ENCODE measurements at places on chromosomes 1 and 21.

DNA sequence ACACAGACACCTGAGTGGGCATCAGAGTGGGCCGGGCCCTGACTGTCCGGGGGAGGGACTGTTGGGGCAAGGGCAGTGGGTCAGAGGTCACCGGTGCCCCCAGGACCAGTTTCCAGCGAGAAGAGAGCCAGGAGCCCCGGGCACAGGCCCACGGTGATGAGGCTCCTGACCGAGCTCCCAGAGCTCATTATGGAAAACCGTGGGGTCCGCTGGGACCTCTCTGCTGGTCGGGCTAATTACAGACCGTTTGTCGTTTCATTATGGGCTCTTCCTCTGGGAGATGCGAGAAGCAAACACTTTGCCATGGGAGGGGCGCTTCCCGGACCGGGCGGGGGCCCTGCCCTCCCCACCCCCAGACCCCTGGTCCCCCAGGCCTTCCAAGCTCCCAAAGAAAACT lies 12.0 kb upstream of the TTLL10 start:
- DNase-seq = no peak

DNA sequence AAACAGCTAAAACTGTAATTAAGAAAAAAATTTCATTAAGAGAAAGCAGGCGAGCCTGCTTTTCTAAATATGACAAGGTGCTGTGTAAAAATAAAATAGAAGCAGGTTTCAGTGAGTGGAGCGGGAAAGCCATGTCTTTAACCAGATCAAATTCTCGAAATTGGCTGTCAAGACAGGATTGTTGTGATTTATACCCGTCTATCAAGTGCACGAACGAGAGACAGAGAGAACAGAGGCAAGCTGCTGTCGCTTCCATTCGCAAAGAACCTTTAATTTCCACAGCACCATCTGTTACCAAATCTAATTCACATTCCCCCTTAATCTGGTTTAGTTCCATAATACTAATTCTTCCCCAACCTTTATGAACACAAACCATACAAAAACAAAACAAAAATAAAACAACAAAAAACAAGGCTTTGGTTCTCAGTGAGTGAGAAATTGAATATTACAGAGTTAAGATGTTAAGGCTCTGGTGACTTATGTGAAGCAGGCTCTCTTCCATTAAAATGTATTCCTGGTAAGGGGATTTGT lies 35.0 kb downstream of the ESRRG start:
- no peak for DNase-seq

DNA sequence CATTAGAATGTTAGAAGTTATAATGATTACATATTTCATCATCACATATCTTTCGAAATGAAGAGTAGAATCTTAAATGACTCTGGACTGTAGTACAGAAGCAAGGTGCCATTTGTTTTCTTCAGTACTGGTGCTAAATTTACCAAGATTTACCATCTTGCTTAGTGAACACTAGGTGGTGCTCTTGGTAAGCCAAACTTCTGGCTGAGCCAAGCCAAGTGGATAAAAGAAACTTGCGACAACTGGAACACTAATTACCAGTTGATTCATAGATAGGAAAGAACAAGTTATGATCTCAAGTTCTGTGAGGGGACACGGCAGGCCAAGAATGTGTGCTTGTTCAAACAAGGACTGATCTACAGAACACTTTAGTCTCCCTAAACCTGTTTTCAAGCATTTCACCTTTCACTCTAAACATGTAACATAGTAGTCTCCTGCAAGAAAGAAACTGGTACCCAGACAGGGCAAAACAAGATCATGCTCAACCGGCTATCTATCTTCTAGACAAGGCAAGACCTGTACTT lies 19.8 kb downstream of the SPRTN start:
- DNase-seq = peak; percentile 44

DNA sequence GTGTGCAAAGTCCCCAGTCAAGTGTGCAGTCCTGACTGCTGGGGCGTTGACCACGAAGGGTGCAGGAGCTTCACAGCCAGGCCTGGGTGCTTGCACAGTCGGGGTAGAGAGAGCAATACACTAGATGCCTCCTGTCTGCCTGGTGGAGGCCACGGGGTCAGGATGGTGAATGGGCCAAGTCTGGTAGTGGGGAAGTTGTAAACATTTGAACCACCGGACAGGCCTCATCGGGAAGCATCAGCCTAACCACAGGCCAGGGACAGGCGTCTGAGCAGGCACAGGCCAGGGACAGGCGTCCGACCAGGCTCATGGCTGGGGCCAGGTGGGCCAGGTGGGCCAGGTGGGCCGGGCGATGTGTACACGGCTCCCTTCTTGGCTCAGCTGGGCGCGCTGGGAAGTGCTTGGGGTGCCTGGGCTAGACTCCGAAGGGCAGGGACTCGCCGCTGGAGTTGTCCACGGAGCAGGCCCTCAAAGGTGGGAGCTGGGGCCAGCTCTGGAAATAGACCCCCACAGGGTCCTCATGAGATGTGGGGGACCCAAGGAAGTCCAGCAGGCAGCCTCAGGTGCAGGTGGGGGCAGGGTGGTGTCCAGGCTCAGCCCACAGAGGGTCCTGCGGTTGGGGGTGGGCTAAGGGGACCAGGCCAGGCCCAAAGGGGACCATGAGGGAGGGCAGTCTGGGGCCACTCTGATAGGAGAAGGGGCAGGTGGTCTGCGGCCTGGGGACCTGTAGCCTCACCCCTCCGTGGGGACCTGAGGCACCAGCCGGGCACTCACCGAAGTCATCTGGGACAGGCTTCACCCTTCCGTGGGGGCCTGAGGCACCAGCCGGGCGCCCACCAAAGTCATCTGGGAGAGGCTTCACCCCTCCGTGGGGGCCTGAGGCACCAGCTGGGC lies 15.0 kb downstream of the COL6A1 start:
- DNase-seq = no peak

GRCh38 chr1:54567961-54568360 lies 19.9 kb downstream of the ACOT11 start:
- DNase-seq = no peak

GRCh38 chr1:169456029-169456428 lies 28.8 kb upstream of the CCDC181 start:
- DNase-seq = no peak

DNA sequence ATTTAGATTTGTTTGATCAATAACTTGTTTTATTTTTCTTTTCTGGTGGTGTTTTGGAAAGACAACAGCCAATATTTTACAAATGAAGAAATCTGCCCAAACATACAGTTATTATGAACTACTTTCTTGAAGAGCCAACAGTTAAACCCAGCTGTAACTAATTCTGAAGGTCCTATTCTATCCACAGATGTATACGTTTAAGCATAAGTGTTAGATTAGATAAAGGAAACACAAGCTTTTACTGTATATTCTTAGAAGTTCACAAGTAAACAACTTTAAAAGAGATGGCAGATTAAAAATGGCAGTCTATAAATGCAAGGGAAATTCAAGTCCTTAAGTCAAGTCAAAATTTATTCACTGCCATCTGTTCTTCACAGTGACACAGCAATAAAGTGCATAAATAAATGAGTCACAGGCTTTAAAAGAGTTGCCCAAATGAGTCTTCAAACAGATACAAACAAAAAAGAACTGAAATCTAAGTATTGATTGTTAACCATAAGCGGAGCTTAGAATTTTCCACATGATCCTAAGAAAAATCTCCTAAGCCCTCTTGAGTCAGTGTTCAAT lies 49.9 kb upstream of the KCNH1 start:
- DNase-seq = no peak

GRCh38 chr1:227897704-227898438 lies 49.9 kb downstream of the WNT9A start:
- DNase-seq = no peak

DNA sequence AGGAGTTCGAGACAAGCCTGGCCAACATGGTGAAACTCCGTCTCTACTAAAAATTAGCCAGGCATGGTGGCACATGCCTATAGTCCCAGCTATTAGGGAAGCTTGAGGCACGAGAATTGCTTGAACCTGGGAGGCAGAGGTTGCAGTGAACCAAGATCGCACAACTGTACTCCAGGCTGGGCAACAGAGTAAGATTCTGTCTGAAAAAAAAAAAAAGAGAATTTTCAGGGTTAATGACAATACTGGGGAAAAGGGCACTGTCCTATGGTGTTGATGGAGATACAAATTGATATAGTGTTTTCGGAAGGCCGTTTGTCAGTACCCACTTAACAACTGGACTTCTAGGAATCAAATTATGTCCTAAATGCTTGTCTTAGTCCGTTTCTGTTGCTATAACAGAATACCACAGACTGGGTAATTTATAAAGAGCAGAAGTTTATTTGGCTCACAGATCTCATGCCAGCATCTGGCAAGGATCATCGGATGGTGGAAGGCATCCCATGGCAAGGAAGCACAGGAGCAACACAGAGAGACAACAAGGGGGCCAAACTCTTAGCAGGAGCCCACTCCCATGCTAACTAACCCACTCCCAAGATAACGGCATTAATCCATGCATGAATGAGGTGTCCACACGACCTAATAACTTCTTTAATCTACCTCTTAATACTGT lies 41.3 kb downstream of the ZBTB8A start:
- no peak for DNase-seq

DNA sequence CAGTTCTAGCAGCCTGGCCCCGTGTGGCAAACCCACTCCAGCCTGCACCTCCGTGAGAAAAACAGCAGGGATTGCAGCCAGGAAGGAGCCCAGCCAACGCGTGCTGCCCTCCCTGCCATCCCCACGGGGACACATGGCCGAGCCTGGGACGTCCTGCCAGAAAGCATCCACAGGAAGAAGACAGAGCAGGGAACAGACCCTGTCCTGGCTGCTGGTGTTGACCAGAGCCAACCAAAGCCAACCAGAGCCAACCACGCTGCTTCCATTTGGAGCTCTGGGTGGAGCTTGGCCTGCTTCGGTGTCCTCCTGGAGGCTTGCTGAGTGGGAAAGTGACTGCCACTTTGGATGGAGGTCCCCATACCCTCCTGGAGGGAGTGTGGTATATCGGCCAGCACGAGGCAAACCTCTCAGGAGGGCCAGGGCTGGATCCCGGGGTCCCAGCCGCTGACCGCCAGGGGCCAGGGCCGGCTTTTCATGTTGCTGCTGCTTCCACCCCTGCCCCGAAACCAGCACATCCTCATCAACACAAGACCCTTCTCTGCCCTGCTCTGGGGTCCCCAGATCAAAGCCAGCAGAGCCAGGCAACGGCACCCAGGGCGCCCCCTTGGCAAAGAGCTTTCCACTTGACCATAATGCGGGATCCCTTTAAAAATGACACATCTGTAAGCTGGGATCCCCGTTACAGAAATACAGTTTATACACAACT lies 80.6 kb upstream of the ARHGEF16 start:
- no peak for DNase-seq

- no peak for DNase-seq
Observed at GRCh38 chr1:17429183-17429582, 10.3 kb downstream of the RCC2 start.

- no peak for DNase-seq
Observed at GRCh38 chr21:45236481-45236880, 51.2 kb downstream of the POFUT2 start.

- peak; percentile 73 for DNase-seq
Observed at GRCh38 chr1:39230261-39231190, 26.0 kb downstream of the MACF1 start.

GRCh38 chr21:43727519-43728153 lies 8.7 kb downstream of the PDXK start:
- DNase-seq = no peak
